ENCODE measurements at places on chromosomes 11 and 22. TPM values are rescaled to one million over a fixed set of nuclear protein-coding genes. Genes with fewer than 3 reads are reported as not detected.

DNA sequence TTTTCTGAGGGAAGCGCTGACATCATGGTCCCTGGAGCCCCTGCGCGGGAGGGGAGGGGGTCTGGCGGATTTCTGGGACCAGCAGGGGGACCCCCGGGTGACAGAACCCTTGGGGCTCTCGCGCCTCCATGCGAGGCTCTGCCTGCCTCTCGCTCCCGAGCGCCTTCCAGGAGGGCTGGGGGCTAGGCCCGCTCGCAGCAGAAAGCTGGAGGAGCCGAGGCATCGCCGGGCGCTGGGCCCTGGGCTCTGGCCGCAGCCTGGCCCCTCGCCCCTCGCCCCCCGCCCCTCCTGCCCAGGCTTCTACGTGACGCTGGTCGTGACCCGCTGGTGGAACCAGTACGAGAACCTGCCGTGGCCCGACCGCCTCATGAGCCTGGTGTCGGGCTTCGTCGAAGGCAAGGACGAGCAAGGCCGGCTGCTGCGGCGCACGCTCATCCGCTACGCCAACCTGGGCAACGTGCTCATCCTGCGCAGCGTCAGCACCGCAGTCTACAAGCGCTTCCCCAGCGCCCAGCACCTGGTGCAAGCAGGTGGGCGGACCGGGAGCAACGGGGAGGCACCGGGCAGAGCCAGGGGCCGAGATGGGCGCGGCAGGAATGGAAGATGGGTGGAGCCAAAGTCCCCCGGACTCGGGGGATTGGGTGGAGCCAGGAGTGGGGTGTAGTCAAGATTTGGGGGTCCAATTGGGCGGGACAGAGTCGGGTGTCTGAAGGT is 5.4 kb downstream of the BEST1 start:
- H3K4me3 ChIP-seq, result peak overlapping the region; percentile 57
- no peaks in the 10 kb centered on the region for H3K27me3 ChIP-seq
- peak overlapping the region; percentile 47 for H3K27ac ChIP-seq
- DNase-seq, result no peak
- peaks cover 4% of the 10 kb centered on the region for H3K4me1 ChIP-seq
- peaks cover 5% of the 10 kb centered on the region for H3K36me3 ChIP-seq

- DNase-seq, result no peak
- H3K27ac ChIP-seq, result no peak overlapping the region
- no peaks in the 10 kb centered on the region for H3K27me3 ChIP-seq
- H3K4me1 ChIP-seq, result no peaks in the 10 kb centered on the region
- no peak overlapping the region for H3K4me3 ChIP-seq
Measured at GRCh38 chr11:2976294-2977063, 15.7 kb downstream of the NAP1L4 start.

DNA sequence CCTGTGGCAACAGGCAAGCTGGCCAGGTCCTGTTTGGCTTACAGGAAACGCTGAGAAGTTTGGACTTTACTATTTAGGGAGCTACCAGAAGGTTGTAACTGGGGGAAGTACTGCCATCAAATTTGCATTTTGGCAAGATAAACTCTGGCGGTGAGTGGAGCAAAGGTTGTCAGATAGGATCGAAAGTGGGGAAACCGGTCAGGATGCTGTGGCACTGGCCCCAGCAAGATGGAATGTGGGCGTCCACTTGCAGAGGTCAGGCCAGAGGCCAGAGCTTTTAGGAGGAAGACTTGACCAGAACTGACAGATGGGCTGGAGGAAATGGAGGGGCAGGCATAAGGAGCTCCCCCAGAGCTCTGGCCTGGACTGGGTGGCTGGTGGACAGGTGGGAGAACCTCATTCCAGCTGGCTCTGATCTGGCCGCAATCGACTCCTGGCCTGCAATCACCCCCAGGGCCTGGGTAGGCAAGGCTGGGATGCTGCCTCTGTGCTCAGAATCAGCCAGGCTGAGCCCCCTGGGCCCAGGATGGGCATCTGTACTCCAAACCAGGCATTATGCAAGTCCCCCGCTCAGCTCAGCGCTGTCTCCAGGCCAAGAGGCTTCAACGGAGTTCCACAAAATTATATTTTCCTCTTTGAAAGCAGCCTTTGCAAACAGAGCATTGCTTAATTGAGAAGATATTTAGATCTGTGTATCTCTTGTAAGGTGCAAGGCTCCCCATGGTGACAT is 178.3 kb upstream of the NECTIN1 start:
- no peak for DNase-seq
- no peaks in the 10 kb centered on the region for H3K36me3 ChIP-seq
- H3K27me3 ChIP-seq, result no peaks in the 10 kb centered on the region
- no peak overlapping the region for H3K4me3 ChIP-seq
- H3K4me1 ChIP-seq, result peaks cover 40% of the 10 kb centered on the region

DNA sequence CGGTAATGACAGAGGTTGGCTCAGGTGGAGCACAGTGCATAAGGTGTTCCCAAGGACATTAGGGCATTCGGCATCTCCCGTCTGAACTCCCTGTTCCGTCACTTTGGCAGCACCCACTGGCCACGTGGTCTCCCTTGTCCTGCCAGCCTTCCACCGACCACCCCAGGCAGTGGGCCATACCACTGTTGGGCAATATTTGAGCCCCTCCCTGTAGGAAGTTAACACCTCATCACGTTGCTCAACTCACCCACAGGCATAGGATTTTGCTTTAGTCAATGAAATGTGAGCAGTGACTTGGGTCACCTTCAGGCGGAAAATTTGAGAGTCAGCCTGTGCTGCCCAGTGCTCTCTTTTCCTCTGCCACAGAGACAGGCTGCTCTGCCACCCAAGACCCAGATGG is 44.0 kb downstream of the SERPINH1 start:
- peaks cover 26% of the 10 kb centered on the region for H3K27me3 ChIP-seq
- H3K4me3 ChIP-seq, result no peak overlapping the region
- DNase-seq, result no peak
- H3K27ac ChIP-seq, result no peak overlapping the region
- H3K4me1 ChIP-seq, result peaks cover 6% of the 10 kb centered on the region
- no peaks in the 10 kb centered on the region for H3K36me3 ChIP-seq

DNA sequence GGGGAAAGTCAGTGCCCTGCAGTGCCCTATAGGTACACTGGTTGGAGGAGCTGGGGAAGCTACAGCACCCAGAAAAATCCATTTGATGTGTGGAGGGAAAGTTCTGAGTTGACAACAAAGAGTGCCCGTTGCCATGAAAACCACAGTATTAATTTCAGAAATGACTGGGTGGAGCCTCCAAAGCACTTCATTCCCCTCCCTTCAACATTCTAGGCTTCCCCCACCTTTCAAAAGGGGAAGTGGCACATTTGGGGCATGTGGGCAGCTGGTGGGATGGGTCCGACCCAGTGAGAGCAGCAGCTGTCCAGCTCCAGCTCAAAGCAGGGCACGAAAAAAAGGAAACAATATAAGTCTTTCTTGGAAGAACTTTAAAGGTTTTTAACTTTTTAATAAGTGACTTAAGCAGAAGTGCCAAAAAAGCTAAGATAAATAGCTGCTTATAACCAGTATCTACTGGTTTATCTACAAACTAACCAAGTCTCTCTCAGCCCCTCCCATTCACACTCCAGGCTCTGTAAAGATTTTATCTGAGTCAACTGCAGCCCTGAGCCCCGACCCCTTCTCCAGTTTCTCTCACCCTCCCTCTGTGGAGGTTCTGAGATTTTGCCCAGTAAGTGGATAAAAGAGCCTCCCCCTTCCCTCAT is 9.0 kb upstream of the AHNAK start:
- no peak for DNase-seq
- H3K27ac ChIP-seq, result peak overlapping the region; percentile 95
- peaks cover 16% of the 10 kb centered on the region for H3K36me3 ChIP-seq

DNA sequence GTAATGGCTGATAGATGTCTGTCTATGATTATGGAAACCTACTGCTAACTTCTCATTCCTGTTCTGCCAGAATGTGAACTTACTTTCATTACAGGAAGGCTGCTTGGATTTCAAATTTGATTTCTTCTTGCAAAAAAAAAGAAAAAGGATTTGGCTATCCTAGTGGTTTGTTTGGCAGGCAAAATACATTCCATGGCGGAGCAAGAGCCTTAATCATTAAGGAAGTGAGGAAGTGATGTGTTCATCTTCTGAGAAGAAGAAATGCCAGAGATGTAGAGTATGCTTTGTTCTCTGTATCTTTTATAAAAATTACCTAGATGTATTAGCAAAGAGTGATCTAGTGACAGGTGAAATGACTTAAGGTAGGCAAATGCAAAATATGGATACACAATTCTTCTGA is 356.3 kb downstream of the SOX6 start:
- no peaks in the 10 kb centered on the region for H3K27me3 ChIP-seq
- no peak for DNase-seq
- peaks cover 2% of the 10 kb centered on the region for H3K36me3 ChIP-seq
- H3K27ac ChIP-seq, result no peak overlapping the region
- peaks cover 5% of the 10 kb centered on the region for H3K4me1 ChIP-seq

- no peaks in the 10 kb centered on the region for H3K36me3 ChIP-seq
- H3K4me3 ChIP-seq, result peak overlapping the region; percentile 75
- DNase-seq, result no peak
- peak overlapping the region; percentile 30 for H3K27ac ChIP-seq
Measured at GRCh38 chr11:118690553-118691304, 11.3 kb upstream of the TREH start.

- no peaks in the 10 kb centered on the region for H3K27me3 ChIP-seq
- H3K36me3 ChIP-seq, result peaks cover 8% of the 10 kb centered on the region
- H3K4me1 ChIP-seq, result peaks cover 30% of the 10 kb centered on the region
- H3K4me3 ChIP-seq, result peak overlapping the region; percentile 90
Measured at GRCh38 chr11:125593114-125593820, 615 bp downstream of the STT3A start.

GRCh38 chr22:26592421-26592891 is 2.5 kb upstream of the TPST2 start:
- peaks cover 17% of the 10 kb centered on the region for H3K27me3 ChIP-seq
- no peak for DNase-seq
- no peak overlapping the region for H3K4me3 ChIP-seq
- no peaks in the 10 kb centered on the region for H3K36me3 ChIP-seq

GRCh38 chr11:78921509-78921908 is 346.8 kb upstream of the NARS2 start:
- no peak overlapping the region for H3K4me3 ChIP-seq
- H3K4me1 ChIP-seq, result peaks cover 17% of the 10 kb centered on the region
- no peak overlapping the region for H3K27ac ChIP-seq

GRCh38 chr22:42813501-42813900 is 43.6 kb downstream of the ARFGAP3 start:
- peaks cover 4% of the 10 kb centered on the region for H3K4me1 ChIP-seq
- no peak overlapping the region for H3K4me3 ChIP-seq
- no peaks in the 10 kb centered on the region for H3K27me3 ChIP-seq
- no peak for DNase-seq

DNA sequence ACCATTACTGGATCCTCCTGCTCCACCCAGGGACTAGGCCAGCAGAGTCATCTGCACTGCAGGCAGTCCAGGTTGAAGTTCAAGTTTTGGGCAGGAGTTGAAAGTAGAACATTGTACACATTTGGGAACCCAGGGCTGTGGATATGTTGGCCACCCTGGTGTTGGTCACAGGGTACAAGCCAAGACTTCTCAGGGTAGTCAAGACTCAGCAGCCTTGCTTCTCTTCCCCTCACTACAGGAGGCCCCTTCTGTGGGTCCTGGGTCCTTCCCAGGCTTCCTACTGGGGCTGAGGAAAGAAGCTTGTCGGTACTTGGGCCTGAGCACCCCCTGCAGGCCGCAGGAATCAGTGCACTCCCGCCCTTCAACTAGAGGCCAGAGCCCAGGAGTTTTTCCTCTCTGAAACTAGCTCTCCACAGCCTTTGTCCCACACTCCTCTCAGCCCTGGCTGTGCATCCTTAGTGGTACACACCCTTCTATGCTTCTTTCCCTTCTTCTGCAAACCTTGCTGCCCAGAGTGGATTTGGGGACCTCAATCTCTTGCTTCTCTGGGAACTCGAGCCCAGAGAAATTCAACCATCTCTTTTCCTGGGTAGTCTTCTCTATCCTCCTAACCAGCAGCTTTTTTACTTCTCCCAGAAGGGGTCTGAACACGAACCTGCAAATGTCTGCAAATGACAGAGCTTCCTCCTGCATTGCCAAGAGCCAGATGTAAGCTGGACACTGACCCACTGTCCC is 2.6 kb upstream of the HPX start:
- no peak overlapping the region for H3K4me3 ChIP-seq
- H3K27ac ChIP-seq, result no peak overlapping the region
- peaks cover 2% of the 10 kb centered on the region for H3K4me1 ChIP-seq
- H3K27me3 ChIP-seq, result no peaks in the 10 kb centered on the region
- no peaks in the 10 kb centered on the region for H3K36me3 ChIP-seq

DNA sequence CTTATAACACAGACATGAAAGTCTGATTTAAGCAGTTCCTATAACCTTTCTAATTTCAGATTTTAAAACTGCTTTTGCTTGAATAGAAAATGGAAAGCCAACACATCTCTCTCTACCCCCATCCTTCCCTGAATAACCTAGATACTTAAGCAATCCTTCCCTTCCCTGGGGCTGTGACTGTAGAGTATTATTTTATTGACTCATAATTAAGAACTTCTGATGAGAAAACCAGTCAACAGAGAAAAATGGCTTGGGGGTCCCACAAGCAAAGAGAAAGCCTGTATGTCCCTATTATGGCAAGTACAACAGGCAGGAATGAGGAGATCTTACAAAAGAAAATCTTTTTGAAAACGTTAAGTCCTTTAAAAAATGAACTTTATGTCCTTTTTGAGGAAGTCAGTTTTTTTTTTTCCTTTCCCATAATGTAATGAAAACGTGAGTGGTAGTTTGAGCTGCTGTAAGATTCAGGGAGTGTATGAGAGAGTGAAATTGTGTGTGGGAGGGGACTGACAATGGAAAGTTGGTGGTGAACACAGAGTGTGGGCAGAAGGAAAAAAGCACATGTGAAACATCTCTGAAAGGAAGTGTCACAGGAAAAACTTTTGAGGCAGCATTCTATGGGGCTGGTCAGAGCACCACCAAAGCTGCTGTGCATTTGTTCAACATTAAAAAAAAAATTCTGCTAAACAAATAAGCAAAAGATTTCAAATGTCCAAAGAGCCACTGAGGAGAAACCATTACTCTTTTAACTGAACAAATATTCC is 154.6 kb downstream of the MAML2 start:
- no peaks in the 10 kb centered on the region for H3K27me3 ChIP-seq
- H3K4me3 ChIP-seq, result no peak overlapping the region
- H3K4me1 ChIP-seq, result peaks cover 43% of the 10 kb centered on the region

Gene CLCF1
- 5.9 TPM for total RNA-seq

Gene ANGPTL5
- not detected for total RNA-seq

Gene TPBGL
- total RNA-seq, result 0.11 TPM

Gene TEAD1
- total RNA-seq, result 161 TPM

Gene SMTNL1
- total RNA-seq, result not detected

Gene OR8A1
- total RNA-seq, result not detected

Gene TYR
- total RNA-seq, result not detected

Gene RIMBP3C
- 0.31 TPM for total RNA-seq
